ENCODE measurements at places on chromosomes 4 and X.

- DNase-seq, result no peak
Observed at GRCh38 chrX:44876086-44876485, 3.1 kb downstream of the KDM6A start.

DNA sequence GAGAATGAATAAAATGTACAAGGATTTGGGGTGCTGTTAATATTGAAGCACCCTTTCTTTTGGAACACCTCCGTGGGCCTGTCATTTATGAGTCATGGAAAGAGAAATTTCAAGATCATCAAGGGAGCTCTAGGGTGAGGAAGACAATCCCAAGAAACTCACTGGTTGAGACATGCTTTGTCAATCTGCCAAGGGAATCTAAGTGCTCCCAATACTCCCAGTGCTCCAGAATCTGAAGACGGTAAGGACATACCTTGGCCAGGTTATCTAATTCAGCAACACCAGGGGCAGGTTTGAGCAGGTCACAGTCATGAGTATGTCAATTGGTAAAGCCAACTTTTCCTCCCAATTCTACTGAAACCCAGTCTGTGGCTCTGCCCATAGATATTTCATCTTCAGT lies 556.4 kb upstream of the CPEB2 start:
- no peak for DNase-seq

GRCh38 chr4:39286263-39286662 lies 79.9 kb downstream of the RFC1 start:
- no peak for DNase-seq

GRCh38 chr4:88981556-88981955 lies 75.4 kb downstream of the FAM13A start:
- DNase-seq, result no peak

DNA sequence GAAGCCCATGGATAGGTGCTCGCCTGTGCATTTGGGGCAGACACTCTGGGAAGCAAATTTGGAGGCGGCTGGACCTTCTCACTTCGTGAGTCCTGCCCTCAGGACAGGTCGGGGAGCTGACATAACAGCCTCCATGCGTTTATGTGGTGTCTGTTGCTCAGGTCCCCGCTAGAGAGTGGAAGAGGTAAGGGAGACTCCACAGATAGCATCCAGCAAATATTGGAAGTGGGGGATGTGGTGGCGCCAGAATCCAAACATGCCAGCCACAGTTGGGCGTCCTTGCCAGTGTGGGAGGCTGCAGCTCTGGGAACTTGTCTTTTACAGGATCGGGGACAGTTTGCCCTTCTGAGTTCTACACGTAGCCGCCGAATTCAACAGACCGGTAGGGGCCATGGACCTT lies 47.8 kb downstream of the ZNF182 start:
- DNase-seq, result no peak

DNA sequence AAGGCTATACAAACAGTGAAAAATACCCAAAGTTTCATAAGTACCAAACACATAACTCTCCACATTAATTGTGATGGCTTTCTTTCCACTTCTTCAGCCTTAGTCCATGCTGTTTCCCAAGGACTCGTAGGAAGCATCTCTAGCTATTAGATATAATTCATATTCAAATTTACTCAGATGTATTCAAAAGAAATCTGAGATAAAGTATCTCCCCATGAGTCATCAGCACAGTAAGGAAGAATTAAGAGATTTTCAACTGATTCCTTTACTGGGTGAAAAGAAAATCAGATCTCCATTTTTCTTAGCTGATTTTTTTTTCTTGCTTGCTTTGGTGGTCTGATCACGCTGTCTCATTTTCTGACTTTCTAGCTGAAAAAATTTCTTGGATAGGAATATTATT lies 71.7 kb downstream of the MID1 start:
- no peak for DNase-seq

GRCh38 chrX:22629105-22629725 lies 356.5 kb downstream of the CBLL2 start:
- no peak for DNase-seq

GRCh38 chr4:10509733-10510132 lies 52.5 kb upstream of the ZNF518B start:
- no peak for DNase-seq

DNA sequence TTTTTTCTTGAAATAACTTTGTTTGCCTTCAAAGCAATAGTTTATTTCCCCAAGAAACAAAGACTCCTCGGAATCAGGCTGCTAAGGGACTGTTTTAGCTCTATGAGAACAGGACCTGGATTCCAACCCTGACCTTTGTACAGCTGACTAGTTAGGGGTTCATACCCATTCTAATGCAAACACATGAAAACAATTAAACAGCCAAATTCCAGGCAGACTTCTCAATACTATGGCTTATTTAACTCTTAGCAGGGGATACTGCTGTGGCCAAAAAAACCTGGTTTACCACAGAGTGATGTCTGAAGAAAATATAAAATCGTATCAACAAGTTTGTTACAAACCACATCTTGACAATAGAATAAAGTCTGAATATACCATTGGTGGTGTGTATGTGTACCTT lies 129.6 kb upstream of the INTU start:
- DNase-seq, result no peak

DNA sequence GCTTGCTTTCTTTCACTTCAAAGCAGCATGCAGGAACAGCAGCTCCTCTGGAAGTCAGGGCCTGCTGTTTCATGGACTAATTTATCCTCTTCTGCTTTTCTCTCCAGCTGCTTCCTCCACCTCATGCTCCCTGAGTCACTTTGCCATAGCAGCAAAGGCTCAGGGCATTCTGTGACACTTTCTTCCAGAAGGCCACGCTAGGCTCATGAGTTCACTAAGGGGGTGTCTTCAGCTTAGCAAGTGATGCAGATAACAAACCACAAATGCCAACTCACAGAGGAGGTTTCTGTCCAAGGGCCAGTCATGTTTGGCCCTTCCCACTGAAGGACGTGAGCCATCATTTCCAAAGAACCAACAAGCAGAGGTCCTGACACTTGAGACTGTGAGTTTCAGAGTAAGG lies 200.2 kb downstream of the ADGRA3 start:
- DNase-seq, result no peak

DNA sequence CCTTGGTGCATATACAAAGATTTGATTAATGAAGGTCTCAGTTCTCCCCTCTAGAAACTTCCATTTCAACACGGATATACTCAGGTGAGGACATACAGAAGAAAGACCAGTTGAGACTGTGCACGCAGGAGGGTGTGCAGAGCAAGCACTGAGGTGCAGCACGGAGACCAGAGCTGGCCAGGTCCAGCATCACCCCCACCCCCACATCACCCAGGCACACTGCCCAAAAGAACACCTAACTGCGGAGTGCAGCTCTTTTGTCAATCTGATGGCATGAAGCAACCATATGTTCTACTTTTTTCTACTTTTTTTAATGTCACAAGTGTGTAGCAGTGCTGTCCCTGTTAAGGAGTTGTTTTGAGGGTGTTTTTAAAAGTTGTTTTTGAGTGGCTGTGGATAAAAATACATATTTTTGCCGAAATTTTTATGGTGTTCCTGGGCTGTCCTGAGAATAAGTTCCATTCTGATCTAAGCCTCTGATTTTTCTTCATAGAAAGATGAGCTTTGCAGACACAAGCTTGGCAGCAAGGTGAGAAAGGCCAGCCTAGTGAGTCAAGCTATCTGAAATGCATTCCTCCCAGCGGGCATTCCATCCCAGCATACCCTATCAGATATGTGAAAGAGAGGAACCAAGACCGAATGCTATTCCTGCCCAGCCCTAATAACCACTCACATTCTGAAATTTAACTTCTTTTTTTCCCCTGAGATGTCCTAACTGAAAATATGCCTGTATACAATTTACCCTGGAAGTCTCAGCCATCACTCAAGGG lies 173.7 kb downstream of the PTTG2 start:
- no peak for DNase-seq

DNA sequence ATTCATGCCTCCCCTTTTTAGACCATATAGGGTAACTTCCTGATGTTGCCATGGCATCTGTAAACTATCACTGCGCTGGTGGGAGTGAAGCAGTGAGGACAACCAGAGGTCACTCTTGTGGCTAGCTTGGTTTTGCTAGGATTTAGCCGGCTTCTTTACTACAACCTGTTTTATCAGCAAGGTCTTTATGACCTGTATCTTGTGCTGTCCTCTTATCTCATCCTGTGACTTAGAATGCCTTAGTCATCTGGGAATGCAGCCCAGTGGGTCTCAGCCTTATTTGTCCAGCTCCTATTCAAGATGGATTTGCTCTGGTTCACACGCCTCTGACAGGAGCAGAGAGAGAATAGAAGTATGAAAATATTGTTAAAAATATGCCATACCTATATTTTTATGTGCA lies 355.7 kb downstream of the ADGRL3 start:
- no peak for DNase-seq

DNA sequence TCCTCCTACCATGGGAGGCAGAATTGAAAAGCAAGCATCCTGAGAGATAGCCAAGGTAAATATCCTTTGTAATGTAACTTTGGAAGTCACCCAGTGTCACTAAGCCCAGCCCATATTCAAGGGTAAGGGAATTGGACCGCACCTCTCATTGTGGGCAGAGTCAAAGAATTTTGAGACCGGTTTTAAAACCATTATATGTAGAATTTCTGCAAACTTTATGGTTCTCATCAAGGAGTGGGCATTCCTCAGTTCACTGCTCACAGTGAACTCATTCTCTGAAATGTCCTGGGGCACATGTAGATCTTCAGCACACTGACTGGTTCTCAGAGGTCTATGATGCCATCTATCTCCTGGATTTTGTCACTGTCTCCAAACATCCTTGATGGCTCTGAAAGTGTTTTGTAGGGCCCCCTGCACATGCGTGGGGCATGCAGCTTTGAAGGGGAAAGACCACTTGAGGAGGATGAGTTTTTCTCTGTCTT lies 35.3 kb upstream of the CHRNA9 start:
- DNase-seq, result no peak

DNA sequence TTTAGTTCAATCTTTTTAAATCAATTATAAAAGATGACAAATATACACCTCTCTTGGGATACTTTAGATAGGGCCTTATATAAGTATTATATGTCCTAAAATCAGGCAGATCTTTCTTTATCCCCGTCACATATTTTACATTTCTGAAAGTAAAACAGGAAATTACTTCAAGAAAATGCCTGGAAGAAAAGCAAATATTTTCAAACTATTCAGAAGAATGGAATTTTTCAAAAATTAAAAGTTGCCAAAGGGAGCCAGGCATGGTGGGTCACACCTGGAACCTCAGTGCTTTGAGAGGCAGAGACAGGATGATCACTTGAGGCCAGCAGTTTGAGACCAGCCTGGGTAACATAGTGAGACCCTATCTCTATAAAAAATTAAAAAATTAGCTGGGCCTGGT lies 34.4 kb downstream of the MGARP start:
- no peak for DNase-seq

DNA sequence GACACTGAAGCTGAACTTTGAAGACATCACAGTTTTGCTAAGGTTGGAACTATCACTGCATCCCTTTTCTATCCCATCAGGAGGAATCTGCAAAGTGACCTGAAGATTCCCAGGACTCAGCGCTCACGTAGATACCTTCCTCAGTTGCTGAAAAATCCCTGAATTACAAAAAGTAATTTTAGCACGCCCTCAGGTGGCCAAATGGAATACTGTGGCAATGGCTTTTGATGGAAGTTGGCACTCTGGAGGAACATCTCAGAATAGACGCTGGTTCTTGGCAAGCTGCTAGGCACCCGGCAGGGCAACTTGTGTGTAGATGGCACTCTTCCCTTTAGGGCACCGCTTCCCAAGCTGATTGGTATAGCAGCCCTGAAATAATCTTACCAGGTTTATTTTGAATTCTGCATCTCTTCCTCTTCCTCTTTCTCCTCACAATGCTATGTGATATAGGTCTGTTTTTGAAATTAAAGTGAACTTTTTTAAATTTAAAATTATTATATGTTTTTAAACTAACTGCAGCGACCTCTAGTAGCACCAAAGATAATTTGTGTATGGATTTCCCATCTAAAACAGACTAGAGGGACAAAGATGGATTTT lies 16.3 kb upstream of the ESX1 start:
- no peak for DNase-seq

- no peak for DNase-seq
Observed at GRCh38 chr4:80017125-80017854, 55.7 kb downstream of the ANTXR2 start.

All from vagina (tissue), 2 donors.